Panc1 (cell line): ENCODE measurements at places on chromosomes 5 and 9. TPM values are rescaled to one million over a fixed set of nuclear protein-coding genes. Genes with fewer than 3 reads are reported as not detected.

The CCDC127 gene
- total RNA-seq: 8.1 TPM

The DOCK8 gene
- total RNA-seq: 1.4 TPM

The NDUFS6 gene
- 70.6 TPM for total RNA-seq

The SLC6A7 gene
- total RNA-seq: not detected

The MELK gene
- 112 TPM for total RNA-seq

The PALM2AKAP2 gene
- 0.44 TPM for total RNA-seq

The PPP1R26 gene
- 17.5 TPM for total RNA-seq

The STPG3 gene
- total RNA-seq: 0.26 TPM

The TMEM250 gene
- total RNA-seq: 34.0 TPM

The NRG2 gene
- 20.2 TPM for total RNA-seq

The EQTN gene
- total RNA-seq: not detected

The SREK1 gene
- 89.7 TPM for total RNA-seq

The ANKRD33B gene
- 19.1 TPM for total RNA-seq

The FAM170A gene
- total RNA-seq: not detected

The TAF1L gene
- total RNA-seq: not detected

The ASPN gene
- total RNA-seq: not detected

The INSL6 gene
- not detected for total RNA-seq

The CD72 gene
- 0.72 TPM for total RNA-seq

The OR1J2 gene
- total RNA-seq: not detected

The RGS7BP gene
- total RNA-seq: not detected

The ITGA1 gene
- 1.6 TPM for total RNA-seq

The INSL4 gene
- not detected for total RNA-seq

The KYAT1 gene
- 6.1 TPM for total RNA-seq

The EGR1 gene
- total RNA-seq: 12.0 TPM

The PKN3 gene
- total RNA-seq: 19.9 TPM
